ENCODE measurements at places on chromosomes 16 and 17.
A peak's percentile ranks its signal among the peaks of the same experiment; 100 is the strongest.

- no peak for DNase-seq
These were observed 111.9 kb upstream of the SIAH1 start for GRCh38 chr16:48497129-48497528.

DNA sequence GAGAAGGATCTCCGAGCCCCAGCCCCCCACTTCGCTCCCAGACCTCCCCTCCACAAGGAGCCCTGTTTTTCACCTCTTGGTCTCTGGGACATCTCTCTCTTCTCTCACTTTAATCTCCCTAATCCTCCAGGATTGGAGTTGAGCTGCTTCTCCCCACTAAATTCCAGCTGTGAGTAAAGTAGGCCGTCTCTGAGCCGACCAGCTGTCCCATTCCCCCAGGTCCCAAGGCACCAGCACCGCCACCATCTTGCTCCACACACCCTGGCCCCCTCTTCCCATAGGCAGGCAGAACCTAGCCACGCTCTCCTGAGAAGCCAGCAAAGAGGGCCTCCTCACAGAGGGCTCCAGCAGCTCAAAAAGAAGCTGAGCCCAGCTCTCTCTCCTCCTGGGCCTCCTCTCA lies 878 bp downstream of the DLG4 start:
- no peak for DNase-seq

- DNase-seq, result no peak
These were observed 7.3 kb downstream of the THRA start for GRCh38 chr17:40069751-40070708.

- no peak for DNase-seq
These were observed 18.3 kb downstream of the UBFD1 start for GRCh38 chr16:23575834-23576233.

DNA sequence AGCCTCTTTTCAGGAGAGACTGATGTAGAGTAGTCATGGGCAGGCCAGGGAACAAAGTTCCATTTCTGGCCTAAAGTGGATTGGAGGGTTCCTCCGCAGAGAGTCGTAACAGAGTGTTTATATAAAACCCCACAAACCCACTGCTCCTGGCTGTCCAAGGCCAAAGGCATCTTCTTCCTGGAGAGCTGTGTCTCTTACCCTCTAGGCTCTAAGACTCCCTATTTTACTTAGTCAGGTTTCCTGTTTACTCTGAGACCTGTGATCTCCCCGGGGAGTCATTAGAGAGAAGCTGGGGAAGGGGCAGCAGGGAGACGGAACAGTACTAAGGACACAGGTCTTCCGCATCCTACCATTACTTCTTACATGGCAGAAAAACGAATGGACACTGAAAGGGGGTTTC lies 69.5 kb downstream of the HIC1 start:
- DNase-seq, result no peak

GRCh38 chr16:67718668-67719047 lies 458 bp downstream of the GFOD2 start:
- DNase-seq, result no peak

GRCh38 chr16:52584354-52585320 lies 37.7 kb upstream of the TOX3 start:
- DNase-seq, result no peak

GRCh38 chr17:67266496-67266895 lies 21.5 kb upstream of the HELZ start:
- no peak for DNase-seq

- DNase-seq, result no peak
These were observed 161.2 kb downstream of the XYLT1 start for GRCh38 chr16:17309510-17309909.

- DNase-seq, result no peak
These were observed 483.1 kb upstream of the PSMD7 start for GRCh38 chr16:73813527-73813926.

DNA sequence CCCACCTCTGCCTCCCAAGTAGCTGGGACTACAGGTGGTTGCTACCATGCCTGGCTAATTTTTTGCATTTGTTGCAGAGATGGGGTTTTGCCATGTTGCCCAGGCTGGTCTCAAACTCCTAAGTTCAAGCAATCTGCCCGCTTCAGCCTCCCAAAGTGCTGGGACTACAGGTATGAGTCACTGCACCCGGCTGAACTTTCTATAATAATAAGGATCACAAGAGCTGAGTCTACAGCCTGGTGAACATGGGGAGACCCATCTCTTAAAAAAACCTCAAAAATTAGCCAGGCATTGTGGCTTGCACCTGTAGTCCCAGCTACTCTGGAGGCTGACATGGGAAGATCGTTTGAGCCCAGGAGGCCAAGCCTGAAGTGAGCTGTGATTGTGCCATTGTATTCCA lies 53.5 kb downstream of the WDR59 start:
- DNase-seq, result no peak

DNA sequence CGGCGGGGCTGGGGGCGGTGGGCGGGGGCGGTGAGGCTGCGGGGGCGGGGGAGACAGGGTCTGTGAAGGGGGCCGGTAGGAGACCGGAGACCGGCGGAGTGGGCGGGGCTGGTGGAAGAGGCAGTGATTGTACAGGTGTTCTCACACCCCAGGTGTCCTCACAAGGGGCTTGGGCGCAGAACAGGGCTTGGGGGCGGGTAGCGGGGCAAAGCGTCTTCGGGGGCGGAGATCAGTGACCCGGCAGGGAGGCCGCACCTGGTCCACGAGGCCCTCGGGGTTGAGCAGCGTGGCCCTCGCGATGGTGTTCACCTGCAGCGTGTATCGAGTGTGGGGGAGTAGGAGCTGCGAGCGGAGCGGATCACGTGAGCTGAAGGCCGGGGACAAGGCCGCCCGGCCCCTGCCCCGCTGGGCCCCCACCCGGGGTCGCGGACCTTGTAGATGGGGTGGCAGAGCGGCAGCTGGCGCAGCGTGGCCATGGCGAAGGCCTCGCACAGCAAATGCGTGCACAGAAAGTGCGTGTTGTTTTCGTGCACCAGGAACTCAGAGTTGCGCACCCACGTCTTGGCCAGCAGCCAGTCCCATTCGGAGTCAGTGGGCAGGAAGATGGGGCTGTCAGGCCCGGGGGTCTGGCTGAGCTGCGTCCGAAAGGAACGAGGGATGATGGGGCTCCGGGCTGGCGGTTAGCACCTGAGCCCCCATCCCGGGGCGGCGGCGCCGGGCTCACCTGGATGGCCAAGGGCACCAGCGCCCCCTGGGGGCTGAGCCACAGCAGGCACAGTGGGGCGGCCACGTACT lies 8.5 kb downstream of the ALOXE3 start:
- DNase-seq, result peak; percentile 72

GRCh38 chr16:85407-85782 lies 7.4 kb downstream of the MPG start:
- no peak for DNase-seq

- no peak for DNase-seq
These were observed 143.1 kb downstream of the CDH13 start for GRCh38 chr16:82769845-82770244.

- DNase-seq, result peak; percentile 16
These were observed 524.8 kb downstream of the KCNJ18 start for GRCh38 chr17:22217135-22217534.

- DNase-seq, result no peak
These were observed 18.9 kb downstream of the KSR1 start for GRCh38 chr17:27475070-27475673.
